Stimulated activated naive CD8-positive, alpha-beta T cell treated with anti-CD3 and anti-CD28 coated beads, Interleukin-15, amount 100 ng/mL, for 72 hours (primary cell): ENCODE measurements at places on chromosomes 1 and 21.
A peak's percentile ranks its signal among the peaks of the same experiment; 100 is the strongest.

DNA sequence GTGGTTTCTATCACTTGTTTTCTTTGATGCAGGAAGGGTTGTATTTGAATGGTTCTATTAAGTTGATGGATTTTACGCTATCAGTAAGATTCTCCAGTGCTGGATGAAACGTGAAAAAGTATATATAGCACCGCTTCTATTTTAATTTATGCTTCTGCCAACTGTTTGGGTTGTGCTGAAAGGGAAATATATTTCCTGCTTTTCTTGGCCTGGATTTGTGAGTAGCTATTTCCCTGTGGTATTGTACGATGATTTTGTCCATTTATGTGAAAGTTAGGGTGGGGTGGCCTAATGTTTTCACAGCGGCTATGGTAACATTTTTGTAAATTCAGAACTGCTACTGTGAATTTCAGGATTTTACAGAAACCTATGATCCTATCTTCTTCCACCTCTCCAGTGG, 322 bp downstream of the C1orf162 start:
- no peak for DNase-seq

DNA sequence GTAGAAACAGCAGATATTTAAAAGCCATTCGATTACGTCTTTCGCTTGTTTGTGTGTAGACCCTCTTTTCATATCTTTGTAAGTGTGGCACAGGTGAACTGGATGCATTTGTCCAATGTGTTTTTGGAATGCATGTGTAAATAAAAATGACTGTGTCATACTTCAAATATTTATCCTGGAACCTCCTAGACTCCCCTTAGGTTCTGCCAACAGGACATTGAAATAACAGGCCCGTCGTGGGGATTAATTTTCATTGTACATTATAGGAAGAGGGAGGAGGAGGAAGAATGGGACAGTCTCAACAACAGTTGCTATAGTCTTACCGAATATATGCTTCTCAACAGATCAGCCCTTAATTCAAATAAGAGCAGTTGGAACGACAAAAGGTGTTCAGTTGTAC, 95.8 kb downstream of the PRKAB2 start:
- DNase-seq = no peak

GRCh38 chr1:60386249-60386648, 312.7 kb upstream of the C1orf87 start:
- no peak for DNase-seq

DNA sequence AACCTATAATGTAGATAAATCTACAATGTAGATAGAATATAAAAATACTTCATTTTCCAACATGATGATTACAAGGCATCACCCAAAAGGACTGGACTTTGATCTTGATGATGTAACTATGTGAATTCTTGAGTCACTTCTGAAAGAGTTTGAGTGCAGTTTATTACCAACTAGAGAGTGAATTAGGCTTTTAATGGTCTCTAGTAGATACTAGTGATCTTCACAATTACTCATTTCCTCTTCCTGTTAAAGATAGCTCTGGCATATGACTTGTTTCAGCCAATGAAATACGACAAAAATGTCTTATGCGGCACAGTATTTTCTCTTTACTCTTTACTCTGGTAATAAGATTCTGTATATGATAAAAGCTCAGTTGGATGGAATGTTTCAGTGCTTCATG, 1588.1 kb upstream of the B3GALT2 start:
- no peak for DNase-seq

DNA sequence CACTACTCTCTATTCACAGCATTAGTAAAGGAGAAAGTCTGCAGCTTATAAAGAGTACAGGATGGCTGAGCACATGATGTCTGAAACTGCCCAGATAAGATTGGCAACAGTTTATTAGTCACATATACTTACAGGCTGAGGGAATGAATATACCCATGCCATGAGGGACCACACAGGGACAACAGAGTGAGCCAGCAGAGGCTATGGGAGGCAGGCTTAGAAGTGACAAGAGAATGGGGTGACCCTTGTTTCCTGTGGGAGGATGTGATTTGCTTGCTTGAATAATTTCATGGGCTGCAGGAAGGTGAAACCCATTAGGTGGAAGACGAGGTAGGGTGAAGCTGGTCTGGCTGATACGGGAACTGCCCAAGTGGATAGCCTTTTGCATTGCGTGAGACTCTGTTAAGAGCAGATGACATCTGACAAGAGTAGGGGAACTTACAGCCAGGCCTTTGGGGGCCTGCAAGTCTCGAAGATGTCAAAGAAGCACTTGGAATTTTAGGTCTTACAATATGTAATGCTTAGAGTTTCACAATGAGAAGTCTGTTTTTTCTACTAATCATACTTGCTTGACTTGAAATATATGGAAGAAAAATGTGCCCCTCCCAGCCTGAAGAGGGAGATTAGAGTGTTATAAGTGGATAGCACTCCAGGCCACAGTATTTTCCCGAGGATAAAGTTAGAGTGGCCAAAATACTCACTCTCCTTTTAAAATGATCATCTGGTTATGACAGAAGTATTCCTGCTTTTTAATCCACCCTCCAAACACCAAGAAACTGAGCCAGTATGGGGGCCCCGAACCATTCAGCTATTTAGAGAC, 34.6 kb upstream of the TNFSF4 start:
- DNase-seq = no peak

GRCh38 chr1:172682812-172683211, 23.9 kb downstream of the FASLG start:
- no peak for DNase-seq

- DNase-seq = no peak
Measured at GRCh38 chr1:21811875-21812305, at the start of gene LDLRAD2. Gene LDLRAD2 (plus strand): TSS chr1:21812265. CDS start chr1:21812452, 187 bp downstream.

GRCh38 chr1:9960706-9961562, 17.7 kb downstream of the NMNAT1 start:
- DNase-seq = no peak

- no peak for DNase-seq
Measured at GRCh38 chr1:45112661-45113060, 93.7 kb downstream of the ZSWIM5 start.

DNA sequence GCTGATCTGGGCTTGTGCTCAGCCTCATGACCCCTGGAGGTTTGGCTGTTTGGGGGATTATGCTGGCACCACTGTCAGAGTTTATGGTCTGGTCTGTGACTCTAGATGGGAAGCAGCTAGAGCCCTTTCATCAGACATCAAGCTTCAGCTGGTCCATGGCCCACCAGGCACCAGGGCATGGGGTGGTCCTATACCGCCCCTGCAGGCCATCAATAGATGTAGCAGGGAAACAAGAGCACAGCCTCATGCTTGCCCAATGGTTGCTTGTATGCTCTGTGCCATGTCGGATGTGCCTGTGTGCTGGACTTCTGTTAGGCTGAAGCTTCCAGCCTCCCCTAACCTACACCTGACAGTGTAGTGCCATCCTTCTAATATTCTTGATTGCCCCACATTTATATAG, 71.1 kb upstream of the CD34 start:
- no peak for DNase-seq

DNA sequence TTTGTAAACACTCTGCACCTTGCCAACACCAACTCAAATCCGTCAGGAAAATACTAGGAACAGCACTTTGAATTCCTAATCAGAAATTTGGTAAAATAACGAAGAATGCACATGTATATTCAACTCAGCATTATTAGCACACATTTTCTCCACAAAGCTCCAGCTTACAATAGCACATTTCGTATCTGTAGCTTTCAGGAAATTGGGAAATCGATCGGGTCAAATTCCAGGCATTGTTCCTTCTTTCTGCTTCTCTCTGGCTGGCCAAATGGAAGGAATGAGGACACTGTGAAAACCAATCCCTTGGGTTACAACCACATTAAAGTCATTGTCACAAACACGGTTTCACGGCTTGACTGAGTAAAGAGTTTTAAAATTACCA, 58.6 kb downstream of the NPHP4 start:
- DNase-seq = no peak

GRCh38 chr1:100452641-100453040, 85.3 kb upstream of the GPR88 start:
- DNase-seq = no peak

GRCh38 chr1:60848583-60849188, 233.7 kb upstream of the NFIA start:
- peak; percentile 1 for DNase-seq

GRCh38 chr1:112974646-112975045, 18.6 kb upstream of the SLC16A1 start:
- no peak for DNase-seq

DNA sequence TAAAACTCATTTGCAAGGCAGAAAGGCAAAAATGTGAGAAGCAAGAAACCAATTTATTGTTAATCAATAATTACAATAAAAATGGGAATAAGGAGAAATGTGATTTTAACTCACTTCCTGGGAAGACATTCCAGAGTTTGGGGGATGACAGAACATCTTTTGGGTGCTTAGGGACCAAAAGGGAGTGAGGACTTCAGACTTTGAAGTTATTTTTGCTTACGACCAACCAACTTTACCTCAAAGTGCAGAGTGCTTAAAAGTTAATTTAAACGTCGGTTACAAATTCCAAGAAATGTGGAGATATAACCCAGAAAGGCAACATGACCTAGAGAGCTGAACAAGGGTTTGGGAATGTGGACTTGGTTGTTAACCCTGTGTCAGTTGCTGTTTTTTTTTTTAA, 234.5 kb upstream of the C1orf105 start:
- no peak for DNase-seq

GRCh38 chr1:21175324-21175669, 1.4 kb downstream of the EIF4G3 start:
- no peak for DNase-seq

- no peak for DNase-seq
Measured at GRCh38 chr1:87249803-87250202, 78.9 kb upstream of the LMO4 start.

DNA sequence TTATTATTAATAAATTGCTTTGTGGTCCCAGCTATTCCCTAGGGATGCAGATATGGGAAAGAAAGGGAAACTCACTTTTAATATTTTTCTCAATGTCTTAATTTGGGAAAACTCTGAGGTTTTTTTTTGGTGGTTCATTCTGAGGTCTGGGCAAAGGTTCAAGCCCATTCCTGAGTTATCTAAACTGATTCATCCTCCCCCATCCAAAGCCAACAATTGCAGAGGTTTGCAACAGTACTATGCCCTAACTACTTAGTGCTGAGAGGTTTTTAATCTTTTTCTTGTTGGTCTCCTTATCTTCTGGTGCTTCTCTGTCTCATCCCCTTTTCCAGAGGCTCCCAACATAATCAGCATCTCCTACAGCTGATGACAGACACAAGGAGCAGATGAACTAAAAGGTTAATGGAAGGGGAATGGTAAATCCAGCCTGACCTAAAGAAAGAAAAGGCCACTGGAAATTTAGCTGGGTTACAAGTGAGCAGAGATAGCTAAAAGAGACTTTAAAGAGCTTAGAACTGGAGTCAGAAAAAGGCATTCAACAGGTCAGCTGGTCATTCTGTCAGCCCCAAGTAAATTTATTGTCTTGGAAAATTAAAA, 390.4 kb downstream of the TGFB2 start:
- DNase-seq = no peak

DNA sequence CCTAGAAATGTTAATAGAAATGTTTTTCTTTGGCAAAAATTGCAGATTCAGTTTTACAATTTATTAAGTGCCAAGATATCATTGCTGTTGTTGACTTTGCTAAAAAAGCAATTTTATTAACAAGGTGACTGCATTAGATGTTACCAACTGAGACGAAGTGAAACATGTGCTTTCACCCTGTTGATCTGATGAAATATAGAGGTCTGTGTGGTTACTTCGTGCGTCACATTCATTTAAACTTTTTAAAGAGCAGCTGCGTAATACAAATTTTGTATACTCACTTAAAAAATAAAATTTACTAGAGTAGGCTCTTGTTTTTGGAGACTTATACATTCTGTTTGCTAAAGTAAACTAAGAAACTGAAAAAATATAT, 465.7 kb downstream of the USP25 start:
- DNase-seq = no peak

GRCh38 chr1:7888248-7889081, 35.6 kb upstream of the UTS2 start:
- DNase-seq = no peak

DNA sequence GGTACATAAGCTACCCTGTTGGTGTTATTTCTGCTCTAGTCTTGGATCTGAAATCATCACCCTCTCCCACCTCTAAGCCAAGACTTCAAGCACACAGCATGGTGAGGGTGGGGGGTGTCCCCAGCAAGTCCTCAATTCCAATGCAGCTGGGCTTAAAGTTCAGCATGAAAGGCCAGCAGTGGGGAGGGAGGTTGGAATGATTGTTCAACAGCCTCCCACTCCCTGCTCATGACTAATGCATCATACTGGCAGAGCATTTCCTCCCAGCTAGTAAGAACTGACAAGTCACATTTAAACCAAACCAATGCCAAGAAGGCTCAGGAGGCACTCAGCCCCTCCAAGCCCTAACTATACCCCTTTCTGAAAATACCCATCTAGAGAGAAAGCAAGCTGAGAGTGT, 50.1 kb downstream of the TIAM1 start:
- DNase-seq = peak; percentile 62

- no peak for DNase-seq
Measured at GRCh38 chr1:228142155-228142691, 2.1 kb downstream of the GUK1 start.

DNA sequence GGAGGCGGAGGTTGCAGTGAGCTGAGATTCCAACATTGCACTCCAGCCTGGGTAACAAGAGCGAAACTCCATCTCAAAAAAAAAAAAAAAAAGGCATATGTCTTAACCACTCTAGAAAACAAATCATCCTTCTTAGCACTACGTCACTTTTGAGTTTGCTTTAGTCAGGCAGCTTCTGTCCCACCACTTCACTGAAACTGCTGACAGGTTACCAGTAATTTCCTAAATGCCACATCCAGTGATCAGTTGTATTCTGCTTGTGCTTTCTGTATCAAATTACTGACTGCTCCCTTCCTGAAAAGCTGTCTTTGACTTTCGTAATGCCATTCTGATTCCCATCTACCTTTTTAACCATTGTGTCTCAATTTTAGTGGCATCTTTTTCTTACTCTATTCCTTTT, 21.7 kb downstream of the RCOR3 start:
- DNase-seq = no peak

DNA sequence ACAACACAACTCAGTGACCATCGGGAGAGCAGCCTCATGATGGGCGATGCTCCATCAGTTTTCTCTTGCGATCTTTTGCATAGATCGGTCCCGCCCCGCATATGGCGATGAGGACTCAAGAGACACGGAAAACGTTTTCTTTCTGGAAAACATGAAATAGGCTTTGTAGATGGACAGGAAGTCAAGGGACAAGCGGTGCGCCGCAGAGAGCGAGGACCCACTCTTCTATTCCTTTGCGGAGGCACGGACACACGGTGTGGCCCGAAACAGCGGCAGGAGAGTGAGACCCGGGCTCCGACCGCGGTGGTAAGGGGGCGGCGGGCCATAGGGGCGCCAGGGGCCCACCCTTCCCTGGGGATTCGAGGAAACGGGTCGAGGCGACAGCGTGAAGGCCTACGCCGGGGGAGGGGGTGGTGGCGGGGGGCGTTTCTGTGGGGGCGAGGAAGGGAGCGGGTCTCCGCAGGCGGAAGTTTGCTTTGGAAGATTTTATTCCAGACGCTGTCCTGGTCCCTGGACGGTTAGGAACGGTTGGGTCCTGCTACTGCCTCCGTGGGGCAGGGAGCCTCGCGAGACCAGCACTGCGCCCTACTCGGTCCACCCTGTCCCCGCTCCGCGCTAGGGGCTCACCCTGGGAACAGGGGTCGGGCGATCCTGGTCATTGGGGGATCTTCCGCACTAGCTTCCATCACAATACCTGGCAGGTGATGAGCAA, 796 bp upstream of the TDRKH start:
- DNase-seq = no peak
